ENCODE measurements at places on chromosomes 5 and 9.

DNA sequence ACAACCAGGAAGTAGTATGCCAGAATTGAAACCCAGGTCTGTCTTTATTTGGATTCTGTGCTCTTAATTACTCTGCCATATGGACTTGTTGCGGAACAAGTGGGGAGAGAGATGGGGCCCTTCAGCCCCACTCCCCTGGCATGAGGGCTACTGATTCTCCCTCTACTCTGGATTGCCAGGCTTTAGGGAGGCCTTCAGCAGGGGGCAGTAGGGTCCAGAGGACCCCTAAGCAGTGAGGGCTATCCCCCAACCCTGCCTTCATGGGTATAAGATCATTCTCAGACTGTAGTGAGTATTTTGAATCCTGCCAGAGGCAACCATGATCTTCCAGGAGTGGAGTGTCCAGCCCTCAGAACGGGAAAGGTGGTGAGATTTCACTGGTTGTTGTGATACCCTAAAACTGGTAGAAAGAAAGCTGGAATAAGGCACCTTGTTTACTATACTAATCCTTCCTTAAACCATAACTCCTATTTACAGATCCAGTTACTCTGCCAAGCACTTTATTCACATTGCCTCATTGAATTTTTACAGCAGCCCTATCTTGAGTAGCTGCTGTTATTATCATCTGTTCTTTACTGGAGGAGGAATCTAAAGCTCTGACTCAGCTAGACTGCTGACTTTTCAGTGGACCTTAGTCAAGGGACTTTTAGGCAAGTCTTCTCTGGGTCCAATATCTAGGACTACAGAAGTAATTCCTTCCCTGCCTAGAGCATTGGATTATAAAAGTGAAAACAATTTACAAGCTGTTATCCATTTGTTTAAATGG is 31.3 kb upstream of the LARP1 start:
- DNase-seq = no peak

DNA sequence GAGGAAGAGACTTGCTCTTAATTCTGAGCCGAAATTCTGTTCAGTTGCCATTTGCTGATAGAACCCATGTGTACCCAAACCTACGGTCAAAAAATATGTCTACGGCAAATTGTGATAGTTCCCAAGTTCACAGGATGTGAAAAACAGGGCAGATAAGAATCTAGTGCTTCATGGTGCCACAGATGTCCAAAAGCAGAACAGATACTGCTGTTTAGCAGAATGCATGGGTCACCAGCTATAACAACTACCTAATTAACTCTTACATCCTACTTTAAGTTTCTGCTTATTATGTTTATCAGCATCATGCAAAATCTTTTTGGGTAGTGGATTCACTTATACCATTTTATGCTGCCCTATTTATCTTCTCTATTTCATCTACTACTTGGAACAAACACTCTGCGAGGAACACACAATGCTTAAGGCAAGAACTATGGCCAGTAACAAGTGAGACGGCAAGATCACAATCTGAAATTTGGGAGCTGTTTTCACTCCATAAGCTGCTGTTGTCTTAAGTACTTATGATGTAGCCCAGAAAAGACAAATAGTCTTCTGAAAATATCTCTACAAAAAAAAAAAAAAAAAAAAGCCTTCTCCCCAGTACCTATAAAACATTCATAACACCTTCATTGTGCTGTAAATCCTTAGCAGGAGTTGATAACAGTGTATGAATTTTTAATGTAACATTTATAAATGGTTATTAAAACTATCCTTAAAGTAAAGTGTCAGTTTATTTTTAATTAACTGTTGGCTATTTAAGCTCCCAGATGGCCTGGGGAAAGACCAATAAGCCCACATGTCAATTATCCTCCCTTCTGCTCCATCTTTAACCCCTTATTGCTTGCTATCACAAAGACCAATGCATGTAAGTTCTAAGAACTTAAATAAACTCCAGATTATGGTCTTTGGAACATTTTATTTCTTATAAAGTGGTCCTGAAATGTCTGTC is 232.3 kb downstream of the TLR4 start:
- no peak for DNase-seq

GRCh38 chr5:14077501-14077900 is 65.6 kb upstream of the TRIO start:
- DNase-seq = no peak

DNA sequence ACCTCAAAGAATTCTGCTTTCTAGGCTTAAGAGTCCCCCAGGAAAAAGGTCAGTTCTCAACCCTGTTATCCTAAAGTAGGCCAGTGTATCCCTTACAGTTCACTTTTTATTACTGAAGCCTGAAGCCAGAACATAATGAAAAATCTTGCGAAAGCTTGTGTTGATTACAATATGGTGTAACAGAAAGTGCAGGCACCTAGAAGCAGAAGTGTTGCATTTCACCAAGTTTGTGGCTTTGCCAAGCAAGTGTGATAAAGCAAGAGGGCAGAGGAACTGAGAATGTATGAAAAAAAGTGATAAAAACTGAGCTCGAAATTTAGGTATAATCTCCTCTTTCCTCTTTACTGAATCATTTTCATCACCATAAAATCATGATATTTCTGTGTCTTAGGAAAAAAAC is 26.2 kb downstream of the AGTPBP1 start:
- no peak for DNase-seq

DNA sequence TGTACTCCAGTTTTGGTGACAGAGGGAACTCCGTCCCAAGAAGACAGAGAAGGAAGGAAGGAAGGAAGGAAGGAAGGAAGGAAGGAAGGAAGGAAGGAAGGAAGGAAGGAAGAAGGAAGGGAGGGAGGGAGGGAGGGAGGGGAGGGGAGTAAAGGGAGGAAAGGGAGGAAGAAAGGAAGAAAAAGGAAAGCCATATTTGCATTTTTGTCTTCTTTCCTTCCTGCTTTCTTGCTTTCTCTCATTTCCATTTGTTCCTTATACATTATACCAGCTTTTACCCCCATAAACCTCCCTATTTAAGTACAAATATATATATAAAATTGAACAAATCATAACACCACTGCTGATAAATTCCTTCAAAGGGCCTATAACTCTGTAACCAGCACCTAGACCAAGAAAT is 151.8 kb downstream of the SMC2 start:
- no peak for DNase-seq

GRCh38 chr5:132087661-132088060 is 14.1 kb downstream of the CSF2 start:
- no peak for DNase-seq

GRCh38 chr5:3023656-3024055 is 272.2 kb upstream of the IRX2 start:
- no peak for DNase-seq

DNA sequence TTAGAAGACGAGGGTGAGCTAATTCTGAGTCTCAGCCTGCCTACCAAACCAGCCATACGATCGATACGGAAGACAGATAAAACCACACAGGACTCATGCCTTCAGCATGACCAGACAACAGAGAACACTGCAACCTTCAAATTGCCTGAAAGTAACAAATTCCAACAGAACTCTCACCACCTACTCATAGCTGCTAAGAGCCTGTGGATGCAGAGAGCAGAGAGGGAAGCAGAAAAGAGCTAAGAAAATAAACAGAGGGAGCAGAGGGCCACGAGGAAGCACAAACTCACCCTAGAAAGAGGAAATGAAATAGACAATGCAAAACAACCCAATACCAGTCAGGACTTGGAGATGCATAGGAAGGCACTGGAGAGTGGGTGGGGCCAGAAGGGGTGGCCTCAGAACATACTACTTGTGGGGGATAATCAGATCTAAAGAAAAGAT is 86.7 kb upstream of the TAS2R1 start:
- DNase-seq = no peak

- no peak for DNase-seq
These were observed 290.5 kb upstream of the RASA1 start for GRCh38 chr5:86977190-86977589.

GRCh38 chr9:3359048-3359692 is 166.6 kb downstream of the RFX3 start:
- DNase-seq = no peak

DNA sequence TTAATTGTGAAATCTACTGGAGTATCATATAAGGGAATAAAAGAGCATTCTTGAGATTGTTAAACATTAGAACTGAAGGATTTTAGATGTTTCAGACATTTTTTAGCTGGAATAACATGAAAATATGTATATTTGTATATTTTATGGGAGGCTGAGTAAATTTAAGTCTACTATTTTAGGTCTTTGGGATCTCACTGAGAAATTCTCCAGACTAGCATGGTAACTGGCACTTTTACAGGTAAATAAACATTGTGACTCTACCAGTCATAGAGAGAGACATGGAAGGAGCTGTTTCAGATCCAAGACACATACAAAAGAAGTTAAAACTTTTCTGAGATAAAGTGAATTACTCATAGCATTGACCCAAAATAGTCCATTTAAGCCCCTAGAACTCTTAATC is 59.4 kb downstream of the NDUFAF2 start:
- no peak for DNase-seq

- no peak for DNase-seq
These were observed 19.0 kb upstream of the C1QTNF3 start for GRCh38 chr5:34061993-34062392.

- no peak for DNase-seq
These were observed 262.1 kb downstream of the ENC1 start for GRCh38 chr5:74378464-74378863.

DNA sequence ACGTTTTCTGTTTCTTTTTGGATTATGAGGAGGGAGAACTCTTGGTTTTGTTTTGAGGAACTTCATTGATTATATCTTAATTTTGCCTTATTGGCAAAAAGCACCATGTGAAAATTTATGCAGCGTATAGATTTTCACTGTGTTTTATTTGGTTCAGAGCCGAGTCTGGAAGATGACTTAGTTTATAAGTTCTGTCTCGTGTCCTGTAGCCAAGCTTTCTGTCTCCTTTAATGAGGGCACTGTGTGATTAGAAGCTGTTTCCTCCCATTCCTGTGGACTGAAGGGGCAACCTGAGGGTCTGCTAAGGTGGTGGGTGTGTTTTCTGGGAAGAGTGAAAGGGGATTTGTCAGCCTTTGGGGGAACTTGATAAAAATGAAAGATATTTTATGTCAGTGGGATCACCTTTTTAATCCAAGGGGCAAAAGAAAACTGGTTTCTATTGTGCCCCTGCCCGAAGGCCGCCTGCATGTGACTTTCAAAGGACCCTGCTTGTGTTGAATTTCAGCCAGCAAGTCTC is 262.1 kb downstream of the FANCC start:
- no peak for DNase-seq

DNA sequence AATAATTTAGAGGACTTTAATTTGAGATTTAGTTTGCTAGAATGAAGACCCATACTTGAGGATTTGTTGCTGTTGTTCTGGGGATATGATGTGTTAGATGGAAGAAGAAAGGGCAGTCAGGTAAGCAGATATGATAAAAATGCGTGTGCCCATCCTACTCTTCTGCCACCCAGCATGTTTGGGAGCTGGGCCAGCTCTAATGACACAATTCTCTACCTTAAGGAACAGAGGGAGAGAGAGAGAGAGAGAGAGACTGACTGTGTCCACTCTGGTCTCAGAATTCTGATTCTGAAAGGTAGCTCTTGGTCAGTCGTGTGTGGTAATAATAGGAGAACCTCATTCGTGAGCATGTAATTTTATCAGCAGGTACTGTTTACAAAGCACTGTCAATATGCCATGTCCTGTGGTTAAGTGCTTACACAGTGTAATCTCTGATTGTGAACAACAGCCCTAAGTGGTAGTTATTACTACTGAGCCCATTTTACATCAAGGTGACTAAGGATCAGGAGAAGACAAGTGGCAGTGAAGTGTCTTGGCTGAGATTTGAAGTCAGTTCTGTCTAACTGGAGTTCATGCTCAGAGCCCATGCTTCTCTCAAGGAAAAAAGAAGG is 307.4 kb upstream of the SEMA6A start:
- peak; percentile 29 for DNase-seq

DNA sequence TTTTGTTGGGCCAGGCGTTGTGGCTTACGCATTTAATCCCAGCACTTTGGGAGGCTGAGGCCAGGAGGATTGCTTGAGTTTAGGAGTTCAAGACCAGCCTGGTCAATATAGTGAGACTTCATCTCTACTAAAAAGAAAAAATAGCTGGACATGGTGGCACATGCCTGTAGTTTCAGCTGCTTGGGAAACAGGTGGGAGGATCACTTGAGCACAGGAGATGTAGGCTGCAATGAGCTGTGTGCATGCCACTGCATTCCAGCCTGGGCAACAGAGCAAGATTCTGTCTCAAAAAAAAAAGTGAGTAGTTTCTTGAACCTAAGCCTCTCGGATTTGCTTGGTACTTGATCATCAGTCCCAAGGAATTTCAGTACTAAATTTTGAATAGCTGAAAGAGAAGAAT is 26.9 kb downstream of the G3BP1 start:
- DNase-seq = no peak

GRCh38 chr5:175823731-175824525 is 47.5 kb upstream of the CPLX2 start:
- DNase-seq = peak; percentile 41

DNA sequence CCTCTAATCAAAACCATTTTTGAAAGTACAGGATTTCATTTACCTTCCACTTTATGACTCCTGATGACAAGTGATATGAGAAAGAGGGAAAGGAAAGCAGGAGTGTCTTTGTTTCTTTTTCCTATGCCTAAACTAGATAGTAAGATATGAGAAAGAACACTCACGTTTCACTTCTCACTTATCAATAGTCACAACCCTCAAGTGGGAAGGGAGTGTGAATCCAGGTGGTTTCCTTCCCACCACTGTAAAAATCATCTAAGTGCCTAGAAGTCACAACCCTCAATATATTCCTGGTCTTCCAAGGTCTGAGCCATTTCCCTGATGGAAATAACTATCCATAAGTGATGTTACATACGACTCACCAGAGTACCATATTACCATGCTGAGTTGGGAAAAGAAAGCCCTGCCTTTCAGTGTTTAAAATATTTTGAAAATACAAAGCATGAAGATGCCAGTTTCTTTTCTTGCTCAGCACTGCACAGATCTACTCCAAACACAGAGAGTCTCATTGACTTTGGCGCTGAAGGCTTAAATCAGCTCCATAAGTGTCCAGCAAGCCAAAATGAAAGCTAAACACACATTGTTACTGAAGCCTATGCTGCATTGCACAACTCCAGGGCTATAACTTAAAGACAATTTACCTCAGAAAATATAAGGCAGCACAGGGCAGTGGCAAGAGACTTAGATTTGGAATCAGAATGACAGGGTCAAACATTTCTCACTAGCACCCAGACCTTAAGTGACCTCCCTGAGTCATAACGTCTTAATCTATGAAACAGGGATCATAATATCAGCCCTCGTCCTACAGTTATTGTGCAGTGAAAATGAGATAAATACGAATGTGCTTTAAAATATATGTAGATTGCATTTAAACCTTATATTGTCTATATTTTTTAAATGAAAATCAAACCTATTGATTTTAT is 301.2 kb downstream of the KIAA0825 start:
- DNase-seq = no peak

GRCh38 chr5:139979943-139980342 is 63.2 kb downstream of the NRG2 start:
- no peak for DNase-seq

- DNase-seq = no peak
These were observed 118.4 kb upstream of the MAP3K1 start for GRCh38 chr5:56696900-56697299.

DNA sequence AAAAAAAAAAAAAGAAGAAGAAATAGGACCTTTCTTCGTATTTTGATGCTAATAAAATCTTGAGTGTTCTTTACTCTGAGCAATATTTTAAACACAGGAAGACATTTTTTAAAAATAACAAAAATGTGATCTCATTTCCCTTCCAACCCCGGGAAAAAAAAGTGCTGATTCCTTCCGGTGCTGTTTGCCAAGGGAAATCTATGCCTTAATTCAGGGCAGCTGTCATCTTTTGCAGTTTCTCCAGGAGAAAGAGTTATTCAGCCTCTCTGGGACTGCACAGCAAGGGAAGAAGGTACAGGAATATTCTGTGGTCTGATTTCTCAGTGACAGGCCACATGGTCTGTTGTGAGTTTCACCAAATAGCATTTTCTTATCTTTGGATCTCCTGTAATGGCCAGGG is 291.9 kb upstream of the IRX1 start:
- DNase-seq = no peak

Measured in NCI-H187 (cell line).